NCI-H226 (cell line): ENCODE measurements at places on chromosomes 4 and X.

DNA sequence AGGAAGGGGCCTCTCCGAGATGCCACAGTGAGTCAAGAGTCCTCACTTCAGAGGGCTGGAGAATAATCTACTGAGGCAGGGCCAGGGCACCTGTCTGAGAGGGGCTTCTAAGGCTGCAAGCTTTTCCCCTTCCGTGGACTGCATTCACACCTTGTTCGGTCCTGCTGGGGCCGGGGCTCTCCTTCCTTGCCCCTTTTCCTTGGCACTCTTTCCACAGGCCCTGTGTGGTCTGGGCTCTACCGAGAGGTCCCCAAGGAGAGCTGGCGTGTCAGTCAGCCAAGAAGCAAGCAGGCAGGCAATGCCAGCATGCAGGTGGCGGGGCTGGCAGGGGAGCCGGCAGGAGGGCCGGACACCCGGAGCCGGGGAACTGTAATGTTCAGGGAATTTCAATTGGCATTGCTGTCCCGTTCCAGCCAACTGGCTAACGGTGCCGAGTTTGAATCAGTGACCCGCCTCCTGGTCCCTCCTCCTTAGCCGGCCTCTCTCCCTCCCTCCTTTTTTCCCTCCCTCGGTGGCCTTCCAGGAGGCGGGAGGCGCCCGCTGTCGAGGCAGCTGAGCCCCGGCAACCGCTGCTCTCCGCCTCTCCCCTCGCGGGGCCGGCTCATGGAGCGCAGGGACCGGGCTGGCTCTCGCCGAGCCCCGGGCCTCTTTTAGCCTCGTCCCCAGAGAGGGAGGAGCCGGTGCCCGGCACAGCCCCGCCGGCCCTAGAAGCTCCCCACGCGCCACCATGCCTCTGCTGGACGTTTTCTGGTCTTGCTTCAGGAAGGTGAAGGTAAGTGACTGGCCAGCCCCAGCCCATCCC, at the start of gene STARD8:
Gene STARD8 (plus strand): TSS at position 511 of the 802 bp plus-strand sequence. CDS start 217 bp downstream, at position 728.
- DNase-seq, result no peak

DNA sequence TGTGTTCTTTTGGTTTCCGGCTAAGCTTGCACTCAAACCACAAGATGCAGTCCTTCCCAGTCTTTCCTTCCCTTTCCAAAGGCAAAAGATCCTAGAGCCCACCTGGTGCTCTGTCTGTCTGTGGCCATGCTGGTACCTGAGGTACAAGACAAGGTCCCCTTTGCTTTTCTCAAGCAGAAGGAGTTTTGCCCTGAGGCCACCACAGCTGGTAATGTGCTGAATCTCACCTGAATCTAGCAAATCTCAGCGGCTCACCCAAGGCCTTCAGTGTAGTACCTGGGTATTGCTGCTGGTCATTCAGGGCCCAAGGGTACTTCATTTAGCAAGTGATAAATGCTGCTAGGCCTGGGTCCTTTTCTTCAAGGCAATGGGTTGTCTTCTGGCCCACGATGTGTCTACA, 20.5 kb upstream of the KLF8 start:
- no peak for DNase-seq

DNA sequence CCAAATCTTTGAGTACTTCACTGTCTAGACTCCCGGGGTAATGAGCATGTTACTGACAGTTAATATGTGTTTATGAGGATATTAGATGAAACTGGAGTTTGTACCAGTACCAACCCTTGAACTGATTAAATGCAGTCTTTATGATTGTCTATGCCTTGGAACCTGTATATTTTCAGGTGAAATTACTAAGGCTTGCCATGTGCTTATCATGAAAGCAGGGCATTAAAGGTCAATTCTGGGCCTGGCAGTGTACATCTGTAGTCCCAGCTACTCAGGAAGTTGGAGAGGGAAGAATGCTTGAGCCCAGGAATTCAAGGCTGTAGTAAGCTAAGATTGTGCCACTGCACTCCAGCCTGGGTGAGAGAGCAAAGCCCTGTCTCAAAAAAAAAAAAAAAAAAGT, 27.6 kb downstream of the PHEX start:
- no peak for DNase-seq

- no peak for DNase-seq
These were observed 71.5 kb downstream of the IRF2 start for GRCh38 chr4:184402740-184403383.

DNA sequence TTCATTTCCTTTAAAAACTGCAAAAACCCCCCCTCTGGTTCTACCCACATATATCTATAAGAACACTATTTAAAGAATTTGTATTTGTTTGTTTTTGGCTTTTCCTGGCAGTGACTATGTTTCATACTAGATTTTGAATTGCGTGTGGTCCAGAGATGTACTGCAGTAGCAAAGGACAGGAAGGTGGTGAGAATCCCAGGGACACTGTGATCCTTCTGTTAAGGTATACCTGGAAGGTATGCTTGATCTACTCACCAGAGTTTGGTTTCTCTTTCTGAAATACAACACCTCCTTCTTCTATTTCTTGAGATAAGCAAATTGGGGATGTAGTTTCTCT, 129.6 kb upstream of the RASGEF1B start:
- DNase-seq, result no peak

DNA sequence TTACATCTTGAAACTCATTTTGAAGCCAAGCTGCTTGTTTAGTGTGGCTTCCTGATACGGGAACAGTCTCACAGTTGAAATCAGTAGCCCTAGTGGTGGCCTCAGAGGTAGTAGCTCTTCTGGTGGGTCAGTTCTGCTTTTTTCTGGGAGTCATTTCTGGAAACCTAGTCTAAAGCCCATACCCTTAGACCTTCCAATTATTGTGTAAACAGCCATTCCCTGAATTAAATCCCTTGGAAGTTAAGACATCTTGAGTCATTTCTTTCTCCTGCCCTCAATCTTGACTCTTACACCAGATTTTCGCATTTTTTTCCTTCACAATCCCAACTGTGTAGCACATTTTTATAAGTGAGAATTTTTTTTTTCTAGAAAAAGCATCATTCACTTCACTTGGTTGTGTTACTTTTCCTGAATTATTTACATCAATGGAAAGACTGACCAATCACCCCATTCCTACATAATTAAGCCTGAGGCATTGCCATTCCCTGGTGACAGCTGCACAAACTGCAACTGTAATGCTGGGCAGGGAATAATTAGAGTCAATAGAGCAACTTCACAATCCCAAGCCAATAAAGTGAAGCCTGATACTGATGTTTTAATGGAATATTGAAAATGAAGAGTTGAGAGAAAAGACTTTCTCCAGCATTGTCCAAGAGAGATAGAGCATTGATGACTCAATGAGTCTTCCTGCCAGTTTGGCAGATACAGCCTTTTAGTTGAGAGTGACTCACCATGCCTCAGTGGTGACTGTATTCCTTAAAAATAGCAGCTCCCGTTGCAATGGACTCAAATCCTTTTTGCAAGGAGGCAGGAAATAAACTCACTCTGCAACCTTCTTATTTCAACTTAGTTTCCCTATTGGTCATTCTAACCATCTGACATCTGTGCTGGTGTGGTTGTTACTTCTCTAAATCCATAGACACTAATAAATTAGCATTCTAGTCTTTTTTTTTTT, 13.0 kb upstream of the SEPSECS start:
- DNase-seq, result peak; percentile 94

- DNase-seq, result no peak
These were observed 103.4 kb upstream of the PDLIM3 start for GRCh38 chr4:185638548-185639301.

DNA sequence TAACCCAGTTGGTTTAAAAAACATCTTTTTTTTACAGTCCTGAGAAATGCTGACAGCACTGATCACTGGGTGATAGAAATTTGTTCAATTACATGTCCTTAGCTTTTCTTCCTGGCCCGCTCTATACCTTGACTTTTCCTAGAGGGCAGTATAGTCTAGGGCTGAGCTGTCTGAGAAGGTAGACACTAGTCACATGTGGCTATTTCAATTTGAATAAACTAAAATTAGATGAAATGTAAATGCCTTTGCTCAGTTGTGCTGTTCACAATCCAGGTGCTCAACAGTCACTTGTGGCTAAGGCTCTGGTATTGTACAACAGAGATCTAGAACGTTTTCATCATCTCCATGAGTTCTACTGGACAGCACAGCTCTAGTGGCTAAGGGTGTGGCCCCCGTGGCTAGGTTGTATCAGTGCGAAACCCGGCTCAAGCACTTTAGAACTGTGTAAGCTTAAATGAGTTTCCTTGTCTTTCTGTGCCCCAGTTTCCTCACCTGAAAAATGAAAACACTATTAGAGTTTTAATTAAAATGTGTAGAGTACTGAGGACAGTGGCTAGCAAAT, 111.6 kb upstream of the WDR17 start:
- DNase-seq, result no peak

DNA sequence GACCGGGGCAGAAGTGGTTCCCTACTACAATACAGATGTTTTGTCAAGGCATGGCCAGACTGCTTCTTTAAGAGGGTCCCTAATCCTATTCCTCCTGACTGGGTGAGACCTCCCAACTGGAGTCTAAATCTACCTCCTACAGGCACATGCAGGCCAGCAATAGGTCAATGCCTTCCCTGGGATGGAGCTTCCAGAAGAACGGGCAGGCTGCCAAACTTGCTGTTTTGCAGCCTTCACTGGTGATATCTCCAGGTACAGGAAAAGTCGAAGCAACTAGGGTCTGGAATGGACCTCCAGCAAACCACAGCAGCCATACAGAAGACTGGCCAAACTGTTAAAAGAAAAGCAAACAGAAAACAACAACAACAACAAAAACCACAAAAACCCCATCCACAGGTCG, 678.4 kb upstream of the DIAPH2 start:
- DNase-seq, result no peak

GRCh38 chrX:67673741-67674274, 130.0 kb downstream of the AR start:
- DNase-seq, result no peak

DNA sequence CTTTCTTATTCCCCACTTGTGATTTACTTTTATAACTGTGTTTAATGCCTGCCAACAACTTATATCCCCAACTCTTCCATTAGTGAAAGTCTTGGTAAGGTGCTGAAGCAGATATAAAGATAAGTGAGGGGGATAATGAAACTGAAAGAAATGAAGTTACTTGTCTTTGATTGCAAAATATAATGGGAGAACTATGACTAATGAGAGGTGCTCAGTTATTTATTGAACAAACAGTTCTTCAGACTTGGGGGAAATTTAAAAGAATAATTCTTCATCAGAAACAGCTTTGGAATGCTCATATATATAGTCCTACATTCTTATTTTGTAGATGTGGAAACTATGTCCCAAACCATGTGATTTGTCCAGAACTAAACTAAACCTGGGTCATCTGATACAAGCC, 213.5 kb downstream of the TEX13A start:
- no peak for DNase-seq

GRCh38 chrX:65195621-65196020, 219.4 kb upstream of the ZC4H2 start:
- DNase-seq, result no peak

DNA sequence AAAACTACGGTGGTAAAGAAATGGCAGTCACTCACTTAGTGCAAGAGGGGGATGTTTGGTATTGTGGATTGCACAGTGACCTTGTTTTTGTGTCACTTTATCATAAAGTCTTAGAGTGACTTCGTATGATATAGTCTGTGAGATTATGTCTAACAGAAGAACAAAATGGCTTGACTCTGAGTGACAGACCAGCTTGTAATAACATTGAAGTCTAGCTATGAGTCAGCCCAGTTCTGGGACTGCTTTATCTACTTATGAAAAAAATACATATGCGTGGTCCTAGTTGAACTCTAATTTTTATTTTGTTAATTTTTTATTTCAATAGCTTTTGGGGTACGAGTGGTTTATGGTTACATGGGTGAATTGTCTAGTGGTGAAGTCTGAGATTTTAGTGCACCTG, 20.0 kb downstream of the DCLK2 start:
- no peak for DNase-seq

- DNase-seq, result no peak
These were observed 110.1 kb downstream of the PJA1 start for GRCh38 chrX:69055193-69055592.

- no peak for DNase-seq
These were observed 48.4 kb upstream of the SLC7A3 start for GRCh38 chrX:70979136-70979762.

GRCh38 chr4:118953276-118953675, 64.6 kb downstream of the SYNPO2 start:
- DNase-seq, result peak; percentile 32
